Fibroblast of skin of right biceps (primary cell): ENCODE measurements at places on chromosomes 4 and X.

DNA sequence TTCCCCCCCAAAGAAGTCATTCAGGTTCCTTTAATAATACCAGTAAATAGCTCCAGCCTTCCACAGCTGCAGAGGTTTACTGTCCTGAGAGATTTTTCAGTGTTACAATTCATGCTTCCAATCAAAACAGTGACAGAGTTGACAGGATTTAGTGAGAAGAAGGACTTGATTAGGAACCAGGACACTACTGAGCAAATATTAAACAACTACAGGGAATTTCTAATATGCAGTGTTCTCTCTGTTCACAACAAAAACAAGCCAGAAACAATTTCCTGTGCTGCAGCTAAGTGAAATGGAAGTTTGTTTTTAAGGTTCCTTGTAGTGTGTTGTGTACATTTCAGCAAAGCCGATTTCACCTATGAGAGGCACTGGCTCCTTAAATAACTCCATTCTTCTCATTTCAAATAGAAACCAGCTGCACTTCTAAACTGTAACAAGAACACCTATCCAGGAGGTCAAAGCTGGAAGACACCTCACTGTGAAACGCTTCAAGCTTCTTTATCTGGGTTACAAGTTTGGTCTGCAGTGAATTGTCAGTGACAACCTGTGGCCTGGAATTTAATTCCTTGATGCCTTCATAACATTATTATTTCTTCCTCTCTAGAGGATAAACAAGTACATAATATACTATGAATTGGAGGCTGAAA is 149.3 kb downstream of the RASL11B start:
- DNase-seq = no peak

DNA sequence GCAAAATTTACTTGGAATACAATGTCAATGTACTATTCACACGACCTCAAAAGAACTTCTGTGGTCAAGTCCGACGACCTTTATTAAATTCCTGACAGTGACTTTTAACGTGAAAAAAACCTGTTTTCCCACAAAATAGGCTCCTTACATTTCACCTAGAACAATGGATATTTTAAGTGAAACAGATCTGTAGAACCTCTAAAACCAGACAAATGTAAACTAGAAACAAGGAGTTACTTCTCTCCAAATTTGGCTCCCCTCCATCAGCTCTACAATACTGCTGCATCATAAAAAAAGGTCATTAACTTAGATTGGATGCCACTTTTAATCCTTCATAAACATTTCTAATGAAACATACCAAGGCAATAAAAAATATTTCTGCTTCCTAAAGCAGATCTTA is 1.2 kb downstream of the NEK1 start:
- DNase-seq = no peak

- DNase-seq = peak; percentile 59
Observed at GRCh38 chrX:103376979-103377324, 614 bp downstream of the BEX3 start.

- DNase-seq = no peak
Observed at GRCh38 chrX:69138118-69138390, 27.2 kb downstream of the PJA1 start.

- no peak for DNase-seq
Observed at GRCh38 chrX:104712515-104712914, 146.5 kb downstream of the IL1RAPL2 start.

DNA sequence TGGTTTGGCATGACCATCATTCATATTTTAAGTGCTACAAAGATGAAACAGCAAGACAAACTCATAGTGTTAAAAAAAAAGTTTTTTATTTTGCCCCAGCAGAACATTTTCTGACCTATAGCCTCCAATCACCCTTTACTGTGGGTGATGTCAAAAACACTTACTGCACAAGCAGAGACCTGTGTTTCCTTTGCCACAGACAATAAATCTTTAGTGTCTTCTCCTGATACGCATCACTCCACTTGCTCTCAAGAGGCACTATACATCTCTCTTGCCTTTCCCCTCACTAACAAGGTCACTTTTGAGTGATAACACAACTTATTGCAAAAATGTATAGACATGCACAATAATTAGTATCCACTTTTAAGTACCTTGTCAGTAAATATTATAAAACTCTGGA is 125.6 kb downstream of the ANTXR2 start:
- no peak for DNase-seq
